Activated T-cell treated with anti-CD3 and anti-CD28 coated beads, Interleukin-2, amount 50 U/mL, for 72 hours (primary cell): ENCODE measurements at places on chromosomes 1 and 21.

DNA sequence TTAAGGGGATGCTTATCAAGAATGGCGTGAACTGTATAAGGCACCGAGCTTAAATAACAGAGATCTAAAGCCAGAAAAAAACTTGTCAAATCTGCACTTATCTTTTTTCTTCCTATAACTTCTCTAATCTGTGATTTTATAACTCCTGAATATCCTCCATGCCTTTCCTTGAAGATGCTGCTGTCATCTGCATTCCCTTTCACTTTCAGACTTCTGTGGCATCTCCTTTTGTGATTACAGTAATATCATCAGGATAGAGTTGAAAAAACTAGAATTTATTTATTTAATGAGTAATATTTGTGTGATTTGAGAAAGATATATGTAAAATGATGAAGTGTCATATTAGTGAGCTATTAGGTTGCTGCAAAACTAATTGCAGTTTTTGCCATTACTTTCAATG lies 357.8 kb upstream of the PTBP2 start:
- peaks cover 3% of the 10 kb centered on the region for H3K36me3 ChIP-seq
- no peak overlapping the region for H3K4me3 ChIP-seq
- peaks cover 17% of the 10 kb centered on the region for H3K4me1 ChIP-seq

GRCh38 chr1:237428809-237429208 lies 386.8 kb downstream of the RYR2 start:
- no peaks in the 10 kb centered on the region for H3K36me3 ChIP-seq
- no peaks in the 10 kb centered on the region for H3K27me3 ChIP-seq
- DNase-seq, result no peak
- no peak overlapping the region for H3K4me3 ChIP-seq
- no peaks in the 10 kb centered on the region for H3K4me1 ChIP-seq

DNA sequence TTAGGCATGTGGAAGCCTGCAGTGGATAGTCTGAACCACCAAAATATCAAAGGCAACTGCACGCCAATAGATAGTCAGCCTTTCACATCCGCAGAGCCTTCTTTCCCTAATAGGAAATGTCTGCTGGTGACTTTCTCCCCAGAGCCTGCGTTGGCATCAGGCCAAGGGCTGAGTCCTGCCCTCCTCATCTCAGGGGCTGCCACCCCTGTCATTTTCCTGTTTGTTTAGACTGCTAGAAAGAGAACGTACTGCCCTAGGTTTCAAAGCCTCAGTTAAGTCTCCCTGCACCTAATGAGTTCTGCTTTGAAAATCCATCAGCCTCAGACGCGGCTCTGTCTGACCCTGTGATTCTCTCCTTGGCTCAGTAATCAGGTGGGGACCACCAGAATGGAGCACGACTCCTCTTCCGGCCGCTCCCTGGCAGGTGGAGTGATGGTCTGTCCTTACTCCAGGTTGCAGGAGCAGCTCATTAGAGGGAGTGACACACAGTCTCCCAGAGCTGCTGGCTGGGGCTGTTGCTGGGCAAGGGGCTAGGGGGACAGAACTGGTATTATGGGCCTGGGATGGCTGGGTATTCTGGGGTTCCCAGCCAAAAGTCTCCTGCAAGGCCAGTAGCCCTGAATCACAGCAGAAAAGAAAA lies 27.3 kb downstream of the STUM start:
- no peak overlapping the region for H3K27ac ChIP-seq
- H3K27me3 ChIP-seq, result no peaks in the 10 kb centered on the region
- H3K36me3 ChIP-seq, result no peaks in the 10 kb centered on the region
- no peaks in the 10 kb centered on the region for H3K4me1 ChIP-seq

DNA sequence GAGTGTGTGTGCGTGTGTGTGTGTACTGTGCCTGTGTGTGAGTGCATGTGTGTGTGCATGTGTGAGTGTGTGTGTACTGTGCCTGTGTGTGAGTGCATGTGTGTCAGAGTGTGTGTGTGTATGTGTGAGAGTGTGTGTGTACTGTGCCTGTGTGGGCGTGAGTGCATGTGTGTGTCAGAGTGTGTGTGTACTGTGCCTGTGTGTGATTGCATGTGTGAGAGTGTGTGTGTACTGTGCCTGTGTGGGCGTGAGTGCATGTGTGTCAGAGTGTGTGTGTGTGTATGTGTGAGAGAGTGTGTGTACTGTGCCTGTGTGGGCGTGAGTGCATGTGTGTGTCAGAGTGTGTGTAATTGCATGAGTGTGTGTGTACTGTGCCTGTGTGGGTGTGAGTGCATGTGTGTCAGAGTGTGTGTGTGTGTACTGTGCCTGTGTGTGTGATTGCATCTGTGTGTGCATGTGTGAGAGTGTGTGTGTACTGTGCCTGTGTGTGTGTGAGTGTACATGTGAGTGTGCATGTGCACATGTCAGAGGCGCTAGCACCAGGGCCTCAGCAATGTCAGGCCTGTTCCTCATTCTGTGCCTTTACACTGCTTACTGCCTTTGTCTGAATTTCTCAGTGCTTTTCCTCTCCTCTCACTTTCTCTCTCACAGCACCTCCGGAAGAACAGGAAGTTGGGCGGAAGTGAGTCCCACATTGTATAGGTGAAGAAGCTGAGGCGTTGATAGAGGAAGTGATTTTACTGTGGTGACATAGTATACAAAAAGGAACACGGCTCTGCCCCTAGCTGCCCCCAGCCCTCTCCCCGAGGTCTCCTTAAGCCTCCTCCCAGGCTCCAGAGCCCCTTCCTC lies 4.9 kb downstream of the SLC5A9 start:
- no peaks in the 10 kb centered on the region for H3K36me3 ChIP-seq
- no peak overlapping the region for H3K27ac ChIP-seq
- no peaks in the 10 kb centered on the region for H3K27me3 ChIP-seq
- H3K4me3 ChIP-seq, result no peak overlapping the region

- DNase-seq, result no peak
- H3K4me3 ChIP-seq, result no peak overlapping the region
- peaks cover 15% of the 10 kb centered on the region for H3K4me1 ChIP-seq
- H3K27ac ChIP-seq, result peak overlapping the region; percentile 42
- H3K36me3 ChIP-seq, result no peaks in the 10 kb centered on the region
- H3K27me3 ChIP-seq, result no peaks in the 10 kb centered on the region
These were observed 15.1 kb downstream of the PLPPR5 start for GRCh38 chr1:98989556-98989907.

DNA sequence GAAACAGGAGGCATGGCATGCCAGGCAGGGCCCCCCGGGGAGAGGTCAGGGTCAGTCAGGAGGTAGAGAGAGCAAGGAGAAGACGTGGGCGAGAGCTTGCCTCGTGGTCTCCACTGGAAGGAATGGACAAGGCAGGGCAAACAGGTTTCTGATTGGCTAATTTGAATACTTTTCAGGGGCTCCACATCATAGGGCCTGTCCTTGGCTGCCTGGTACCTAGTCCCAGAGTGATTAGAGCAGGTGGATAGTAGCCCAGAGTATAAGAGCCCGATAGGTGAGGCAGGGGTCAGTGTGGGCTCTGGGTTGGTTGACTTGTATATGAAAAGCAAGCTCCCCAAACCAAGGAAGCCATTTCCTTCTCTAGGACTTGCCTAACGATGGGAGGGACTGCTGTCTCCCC lies 178.6 kb downstream of the ZP4 start:
- DNase-seq, result no peak
- no peak overlapping the region for H3K4me3 ChIP-seq
- H3K4me1 ChIP-seq, result no peaks in the 10 kb centered on the region
- no peaks in the 10 kb centered on the region for H3K36me3 ChIP-seq
- H3K27ac ChIP-seq, result no peak overlapping the region

DNA sequence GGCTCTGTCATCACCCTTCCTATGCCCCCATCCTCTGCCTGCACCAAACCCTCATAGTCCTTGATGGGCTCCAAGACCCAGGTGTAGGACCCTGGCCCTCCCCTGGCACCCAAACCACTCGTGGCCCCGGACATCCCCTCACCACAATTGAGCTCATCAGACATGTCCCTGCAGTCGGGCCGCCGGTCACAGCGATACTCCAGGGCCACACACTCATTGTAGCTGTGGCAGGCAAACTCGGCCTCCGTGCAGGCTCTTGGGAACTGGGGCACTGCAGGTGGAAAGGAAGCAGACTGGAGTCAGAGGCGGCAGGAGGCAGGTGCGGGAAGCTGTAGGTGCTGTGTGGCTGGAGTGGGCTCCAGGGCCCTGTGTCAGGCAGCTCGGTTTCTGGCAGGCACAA lies 49.3 kb downstream of the HSPG2 start:
- no peaks in the 10 kb centered on the region for H3K27me3 ChIP-seq
- no peak overlapping the region for H3K4me3 ChIP-seq
- H3K27ac ChIP-seq, result no peak overlapping the region
- H3K4me1 ChIP-seq, result no peaks in the 10 kb centered on the region

DNA sequence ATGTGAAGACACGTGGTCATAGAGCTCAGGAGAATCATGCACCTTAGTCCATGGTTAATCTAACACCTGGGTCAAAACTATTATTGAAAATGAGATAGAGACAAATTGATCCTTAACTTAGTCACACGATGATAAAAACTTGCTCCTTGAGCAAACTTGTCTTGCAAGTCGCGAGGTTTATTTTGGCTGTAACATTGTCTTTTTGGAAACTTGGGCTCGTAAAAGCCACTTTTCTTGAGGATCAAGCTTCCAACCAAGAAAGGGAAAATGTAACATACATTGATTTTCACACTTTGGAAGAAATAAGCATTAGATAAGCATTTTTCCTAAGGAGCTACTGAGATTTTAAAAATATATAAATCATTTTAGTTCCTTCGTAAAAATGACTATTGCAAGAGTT lies 19.9 kb upstream of the CENPF start:
- peaks cover under 1% of the 10 kb centered on the region for H3K36me3 ChIP-seq
- H3K4me3 ChIP-seq, result no peak overlapping the region
- DNase-seq, result no peak
- H3K4me1 ChIP-seq, result peaks cover 14% of the 10 kb centered on the region
- H3K27ac ChIP-seq, result no peak overlapping the region

- peaks cover 60% of the 10 kb centered on the region for H3K27me3 ChIP-seq
- H3K36me3 ChIP-seq, result no peaks in the 10 kb centered on the region
- H3K27ac ChIP-seq, result no peak overlapping the region
These were observed 12.6 kb upstream of the PLA2G2C start for GRCh38 chr1:20198918-20199317.

GRCh38 chr1:12040457-12041051 lies 21.3 kb downstream of the MIIP start:
- H3K4me3 ChIP-seq, result peak overlapping the region; percentile 54
- H3K27ac ChIP-seq, result peak overlapping the region; percentile 16
- no peaks in the 10 kb centered on the region for H3K36me3 ChIP-seq
- peaks cover 8% of the 10 kb centered on the region for H3K27me3 ChIP-seq
- no peak for DNase-seq

DNA sequence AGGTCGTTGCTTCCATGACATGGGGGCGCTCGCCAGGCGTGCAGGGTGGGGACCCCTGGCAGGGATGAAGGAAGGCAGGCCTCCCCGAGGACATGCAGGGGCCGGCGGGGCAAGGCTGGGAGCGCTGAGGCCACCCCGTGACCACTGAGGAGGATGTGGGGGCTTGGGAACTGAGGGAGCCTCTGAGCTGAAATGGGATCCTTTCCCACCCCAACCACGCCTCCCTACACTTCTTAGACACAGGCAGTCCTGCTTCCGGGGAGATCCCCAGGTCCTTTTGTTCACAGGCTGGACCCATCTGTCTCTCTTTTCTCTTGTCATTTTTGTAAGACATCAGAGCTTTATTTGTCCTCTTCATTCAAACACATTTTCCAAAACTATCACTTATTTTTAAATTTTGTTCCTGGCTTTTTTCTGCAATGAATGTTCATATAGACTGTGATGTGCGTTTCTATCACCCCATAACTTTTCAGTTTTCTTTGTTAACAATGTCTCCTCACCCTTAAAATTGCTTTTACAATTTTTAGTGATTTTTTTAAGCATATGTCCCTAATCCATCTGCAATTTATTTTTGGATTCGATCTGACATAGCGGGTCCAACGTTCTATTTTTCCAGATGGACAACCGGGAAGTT lies 156.7 kb upstream of the BACE2 start:
- H3K4me3 ChIP-seq, result no peak overlapping the region
- H3K4me1 ChIP-seq, result no peaks in the 10 kb centered on the region
- no peak overlapping the region for H3K27ac ChIP-seq
- no peaks in the 10 kb centered on the region for H3K36me3 ChIP-seq

DNA sequence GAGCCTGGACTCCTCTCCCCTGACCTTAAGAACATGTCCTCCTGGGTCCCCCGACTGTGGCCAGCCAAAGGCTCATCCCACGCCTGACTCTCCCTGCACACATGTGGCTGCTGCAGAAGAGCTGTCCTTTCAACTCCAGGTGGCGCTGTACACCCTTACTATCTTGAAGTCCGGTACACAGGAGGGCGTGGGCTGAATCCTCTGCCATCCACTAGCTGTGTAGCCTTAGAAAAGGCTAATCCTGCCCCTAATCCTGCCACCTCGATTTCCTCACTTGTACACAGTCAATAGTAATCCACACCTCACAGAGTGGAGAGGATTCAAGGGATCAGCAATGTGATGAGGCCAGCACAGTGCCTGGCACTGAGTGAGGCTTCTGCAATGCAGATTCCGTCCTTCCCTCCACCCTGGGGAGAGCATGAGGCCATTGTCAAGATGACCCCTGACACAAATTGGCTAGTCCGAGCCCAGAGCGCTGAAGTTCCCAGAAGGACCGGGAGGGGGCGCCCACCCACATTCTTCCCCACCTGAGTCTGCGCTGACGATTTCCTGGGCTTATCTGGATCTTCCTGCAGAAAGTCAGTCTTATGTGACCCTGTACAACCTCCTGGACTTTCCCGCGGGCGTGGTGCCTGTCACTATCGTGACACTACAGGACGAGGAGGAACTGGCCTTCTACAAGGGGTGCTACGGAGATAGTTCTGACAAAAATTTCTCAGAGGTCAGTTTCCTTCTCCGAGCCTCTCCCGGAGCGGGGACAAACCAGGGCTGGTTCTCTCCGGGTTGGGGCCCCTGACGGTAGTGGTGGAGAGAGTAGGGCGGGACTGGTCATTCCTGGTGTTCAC lies 47.1 kb upstream of the DMBX1 start:
- peaks cover 7% of the 10 kb centered on the region for H3K4me1 ChIP-seq
- H3K27me3 ChIP-seq, result peaks cover 38% of the 10 kb centered on the region
- H3K36me3 ChIP-seq, result no peaks in the 10 kb centered on the region
- DNase-seq, result peak; percentile 71
- H3K4me3 ChIP-seq, result peak overlapping the region; percentile 91
